ENCODE measurements at places on chromosomes 6 and 20.

- DNase-seq, result no peak
Measured at GRCh38 chr6:47252633-47253032, 57.1 kb downstream of the TNFRSF21 start.

DNA sequence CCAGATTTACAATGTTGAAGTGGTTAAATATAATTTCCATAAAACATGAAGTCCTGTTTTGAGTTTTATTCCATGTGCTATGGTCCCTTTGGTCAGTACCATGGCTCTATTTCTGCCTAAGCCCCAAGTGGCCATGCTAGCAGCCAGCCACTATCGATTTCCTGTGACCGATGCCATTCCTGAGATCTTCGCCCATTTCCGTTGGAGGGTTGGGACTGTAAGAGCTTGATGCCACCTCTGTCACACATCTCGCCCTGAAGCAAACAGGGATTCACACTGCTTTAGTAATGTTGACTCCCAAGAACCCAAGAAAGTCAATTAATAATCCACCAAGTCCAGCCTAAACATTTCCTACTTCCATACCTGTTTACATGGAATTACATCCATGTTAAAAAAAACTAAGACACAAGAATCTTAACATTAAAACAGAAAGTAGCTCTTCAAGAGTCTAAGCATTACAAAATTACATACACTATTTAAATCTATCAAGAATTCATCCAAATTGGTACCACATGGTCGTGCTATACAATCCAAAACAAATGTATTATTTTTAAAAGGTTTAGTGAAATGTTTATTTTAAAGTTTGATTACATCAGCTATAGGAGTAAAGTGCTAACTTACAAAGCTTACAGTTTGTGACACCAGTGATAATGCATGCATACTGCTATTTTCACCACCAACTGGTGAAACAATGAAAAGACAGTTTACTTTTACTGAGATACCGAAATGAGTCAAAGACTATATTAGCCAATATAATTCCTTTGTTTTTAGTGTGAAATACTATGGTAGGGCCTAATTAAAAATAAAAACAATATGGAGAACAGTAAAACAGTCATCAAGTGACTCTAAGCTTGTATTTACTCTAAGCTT lies 2.5 kb downstream of the RBM39 start:
- DNase-seq, result peak; percentile 61

GRCh38 chr6:100803264-100804045 lies 77.7 kb downstream of the ASCC3 start:
- DNase-seq, result peak; percentile 4

DNA sequence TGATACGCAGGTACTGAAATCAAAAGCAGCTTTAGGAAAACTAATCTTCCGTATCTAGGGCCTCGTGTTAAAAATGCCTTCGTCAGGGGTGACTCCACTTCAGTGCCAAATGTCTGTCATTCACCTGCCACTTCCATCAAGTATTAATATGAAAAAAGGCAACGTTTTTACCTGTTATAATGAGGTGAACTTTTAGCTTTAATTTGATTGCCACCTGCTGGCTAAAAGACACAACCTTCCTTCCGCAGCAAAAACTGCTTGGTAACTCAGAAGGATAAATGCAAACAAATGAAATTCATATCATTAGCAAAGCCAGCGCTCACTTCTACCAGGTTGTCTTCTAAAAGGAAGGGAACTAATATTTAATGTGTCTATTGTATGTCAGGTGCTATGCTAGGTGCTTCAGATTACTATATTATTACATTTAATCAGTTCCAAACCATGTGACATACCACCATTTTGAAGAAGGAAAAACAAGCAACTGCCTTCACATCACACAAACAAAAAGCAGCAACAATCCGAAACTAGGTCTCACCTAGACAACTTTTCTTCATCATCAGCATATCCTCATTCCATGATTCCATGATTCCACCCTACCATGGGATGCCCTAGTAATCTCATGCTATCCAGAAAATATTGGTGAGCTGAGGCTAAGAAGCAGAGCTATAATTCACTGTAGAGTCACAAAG lies 20.6 kb upstream of the ARHGAP18 start:
- DNase-seq, result peak; percentile 24

GRCh38 chr20:17403461-17403860 lies 127.7 kb downstream of the BFSP1 start:
- DNase-seq, result no peak

DNA sequence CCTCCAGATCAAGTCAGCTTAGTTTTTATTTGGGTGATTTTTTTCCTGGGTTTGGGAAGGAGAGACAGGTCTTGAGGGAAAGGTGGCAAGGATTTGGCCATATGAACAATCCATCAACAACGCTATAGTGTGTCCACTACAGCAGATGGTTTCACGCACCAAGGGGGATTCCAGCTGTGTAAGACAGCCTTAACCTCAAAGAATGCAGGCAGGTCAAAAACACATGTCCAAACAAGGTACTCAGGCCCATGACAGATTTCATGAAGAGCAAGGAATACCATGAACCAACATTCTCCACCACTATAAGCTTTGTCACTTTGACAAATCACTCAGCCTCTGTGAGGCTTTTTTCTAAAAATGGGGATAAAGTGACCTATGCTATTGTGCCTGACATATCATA lies 2.0 kb downstream of the AIF1 start:
- no peak for DNase-seq

- no peak for DNase-seq
Measured at GRCh38 chr6:108676555-108676954, 115.8 kb downstream of the FOXO3 start.

DNA sequence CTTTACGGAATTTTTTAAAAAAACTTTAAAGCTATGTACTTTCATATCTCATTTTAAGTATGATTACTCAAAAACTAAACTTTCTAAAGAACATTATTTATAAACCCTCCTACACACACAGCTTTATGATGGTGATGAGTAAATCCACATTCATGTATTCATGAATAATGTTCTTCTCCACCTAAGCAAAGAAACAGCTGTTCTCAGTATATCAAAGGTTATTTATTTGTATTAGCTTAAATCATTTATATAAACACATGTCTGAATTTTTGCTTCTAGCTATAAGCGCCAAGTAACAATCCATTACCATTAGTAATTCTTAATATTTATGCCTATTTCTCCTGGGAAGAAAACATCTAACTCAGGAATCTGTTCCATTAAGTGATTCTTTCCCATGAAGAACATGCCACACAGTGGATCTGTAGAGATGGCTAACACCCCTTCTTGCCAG lies 63.3 kb downstream of the SMLR1 start:
- DNase-seq, result no peak

DNA sequence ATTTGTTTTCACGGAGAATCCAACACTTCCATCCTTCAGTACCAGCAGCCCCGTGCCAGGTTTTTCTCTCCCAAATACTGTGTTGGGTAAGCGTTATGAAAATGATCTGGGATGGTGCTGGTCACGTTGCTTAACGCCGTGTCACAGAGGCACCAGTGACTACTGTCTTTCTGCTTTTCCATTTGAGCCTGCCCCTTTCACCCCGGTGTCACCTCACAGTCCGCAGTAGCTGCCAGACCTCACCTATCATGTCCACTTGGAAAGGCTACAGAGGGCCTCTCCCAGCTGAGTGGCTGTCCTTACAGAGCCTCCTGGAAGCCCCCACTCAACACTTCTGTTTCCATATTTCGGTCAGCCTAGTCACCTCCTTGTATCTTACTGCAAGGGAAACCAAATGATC lies 176.5 kb upstream of the ARID1B start:
- no peak for DNase-seq

- DNase-seq, result peak; percentile 76
Measured at GRCh38 chr6:122530440-122531046, 58.9 kb upstream of the SERINC1 start.

- DNase-seq, result no peak
Measured at GRCh38 chr20:52975029-52975732, 3.0 kb downstream of the TSHZ2 start.

DNA sequence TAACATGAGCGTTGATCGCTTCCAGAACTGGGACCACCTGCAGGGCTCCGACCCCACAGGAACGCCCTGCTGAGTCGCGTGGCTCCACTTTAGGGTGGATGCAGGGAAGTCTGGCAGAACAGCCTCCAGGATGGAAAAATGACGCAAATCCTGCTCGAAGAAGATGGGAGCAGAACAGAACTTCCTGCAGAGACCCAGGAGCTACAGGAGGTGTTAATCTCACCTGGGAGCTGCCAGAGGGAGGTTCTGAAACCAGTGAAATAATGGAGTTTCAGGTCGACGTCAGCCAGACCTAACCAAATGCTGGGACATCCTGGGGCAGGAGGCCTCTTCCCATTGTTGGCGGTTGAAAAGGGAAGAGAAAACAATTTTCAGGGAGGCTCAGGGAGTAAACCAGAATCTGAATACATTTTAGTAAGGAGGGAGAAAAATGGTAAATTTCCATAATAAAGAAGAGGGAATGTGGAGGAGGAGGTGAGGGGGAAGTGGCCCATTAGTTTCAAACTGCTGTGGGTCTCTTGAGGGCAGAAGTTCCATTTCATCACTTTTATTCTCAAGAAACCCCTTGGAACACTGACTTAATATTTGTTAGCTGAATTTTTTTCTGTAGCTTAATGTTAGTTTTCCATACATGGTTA lies 558.4 kb upstream of the CDH4 start:
- no peak for DNase-seq

DNA sequence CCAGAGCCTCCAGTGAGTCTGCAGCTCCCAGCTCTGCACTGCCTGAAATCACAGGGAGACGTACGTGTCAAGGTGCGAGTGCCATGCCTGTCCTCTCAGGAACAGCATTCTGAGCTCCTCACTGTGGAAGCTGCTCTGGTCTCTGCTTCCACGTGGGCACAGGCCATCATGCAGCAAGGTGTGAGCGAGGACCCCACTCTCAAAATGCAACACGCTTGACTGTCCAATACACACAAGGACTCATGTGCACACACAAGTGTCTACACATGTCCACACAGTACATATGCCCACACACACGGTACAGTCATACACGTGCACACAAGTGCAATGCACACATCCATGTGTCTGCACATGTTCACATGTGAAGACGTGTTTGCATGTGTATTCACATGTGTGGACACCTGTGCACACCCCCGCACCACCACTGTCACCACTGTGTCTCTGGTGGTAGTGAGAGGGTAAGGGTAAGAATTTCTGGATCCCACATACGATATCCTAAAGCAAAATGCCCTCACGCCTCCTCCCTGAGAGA lies 260.5 kb downstream of the DLL1 start:
- no peak for DNase-seq

- DNase-seq, result no peak
Measured at GRCh38 chr20:4084096-4084495, 68.7 kb upstream of the RNF24 start.

DNA sequence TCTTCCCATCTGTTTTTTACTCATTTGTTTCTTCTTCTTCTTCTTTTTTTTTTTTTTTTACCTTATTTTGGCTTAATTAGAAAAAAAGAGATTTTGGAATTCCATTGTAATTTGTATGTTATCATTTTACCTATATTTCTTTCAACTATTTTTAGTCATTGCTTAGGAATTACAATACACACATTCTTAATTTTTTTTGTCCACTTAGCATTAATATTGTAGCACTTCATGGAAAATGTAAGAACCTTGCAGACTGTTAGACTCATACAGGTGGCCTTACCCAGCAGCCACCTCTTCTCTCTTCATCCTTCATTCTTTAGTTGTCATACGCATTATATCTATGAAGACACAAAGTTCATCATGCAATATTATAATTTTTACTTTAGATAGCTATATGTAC lies 5.8 kb upstream of the SLC18B1 start:
- DNase-seq, result no peak

DNA sequence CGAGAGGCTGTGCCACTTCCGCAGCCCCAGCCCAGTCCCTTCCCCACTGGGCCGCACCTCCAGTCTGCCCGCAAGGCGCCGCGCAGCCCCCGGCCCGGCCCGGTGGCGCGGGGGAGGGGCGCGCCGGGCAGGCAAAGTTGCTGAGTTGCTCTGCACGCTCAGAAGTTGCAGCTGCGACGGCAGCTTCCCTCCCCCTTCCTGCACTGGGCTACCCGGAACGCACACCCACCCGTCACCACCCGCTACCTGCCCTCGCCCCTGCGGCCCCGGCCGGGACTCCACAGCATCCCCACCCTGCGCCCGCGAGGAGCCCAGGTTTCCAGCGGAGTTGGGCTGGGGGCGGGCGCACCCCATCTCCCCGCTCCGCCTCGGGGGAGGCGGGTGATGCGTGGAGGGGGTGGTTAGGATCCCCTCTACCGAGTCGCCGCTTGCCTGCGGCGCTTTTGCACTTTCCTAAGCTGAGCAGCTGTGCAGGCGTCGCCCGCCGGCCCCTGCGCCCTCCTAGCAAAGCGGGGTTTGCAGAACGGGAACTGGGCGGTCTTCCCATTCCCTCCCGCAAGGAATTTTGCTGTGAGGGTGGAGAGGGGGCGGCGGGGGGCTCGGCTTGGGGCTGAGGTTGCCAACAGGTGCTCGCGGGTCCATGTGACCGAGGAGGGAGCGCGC lies 55.9 kb upstream of the RREB1 start:
- DNase-seq, result peak; percentile 63

- no peak for DNase-seq
Measured at GRCh38 chr6:37540390-37540789, 40.7 kb upstream of the CCDC167 start.

DNA sequence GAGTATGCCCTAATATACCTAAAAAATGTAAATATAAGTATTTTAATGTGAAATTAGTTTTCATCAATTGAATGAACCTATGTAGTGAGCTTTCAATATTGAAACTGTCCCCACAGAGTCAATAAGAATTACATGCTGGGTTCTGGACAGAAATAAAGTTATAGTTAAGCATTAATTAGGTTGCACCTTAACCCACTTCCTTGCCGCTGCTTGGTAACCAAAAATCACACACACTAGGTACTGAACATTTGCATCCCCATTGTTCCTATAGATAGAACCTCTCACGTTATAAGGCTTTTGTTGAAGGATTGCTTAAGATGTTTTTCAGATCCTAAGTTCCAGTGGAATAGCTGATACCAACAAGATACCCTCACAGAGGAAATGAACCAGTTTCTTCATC lies 237.1 kb upstream of the OPRM1 start:
- no peak for DNase-seq

DNA sequence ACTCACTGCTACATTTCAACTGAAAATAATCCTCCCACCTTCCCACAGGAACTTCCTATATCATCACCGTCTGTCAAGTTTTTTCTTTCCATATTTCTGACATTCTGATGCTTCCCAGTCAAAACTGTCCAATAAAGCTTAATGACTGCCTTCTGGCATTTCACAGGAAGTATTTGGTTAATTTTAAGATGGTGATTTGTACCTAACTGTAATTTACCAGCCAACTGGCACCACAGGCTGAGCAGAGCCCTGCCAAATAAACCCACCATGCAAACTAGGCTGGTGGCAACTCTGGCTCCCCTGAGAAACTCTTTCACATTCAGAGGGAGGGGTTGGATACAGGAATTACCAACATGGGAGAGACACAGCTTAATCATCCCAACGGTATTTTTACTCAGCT lies 50.0 kb downstream of the KLHL32 start:
- DNase-seq, result no peak

GRCh38 chr6:168826726-168827585 lies 386.0 kb downstream of the SMOC2 start:
- no peak for DNase-seq

DNA sequence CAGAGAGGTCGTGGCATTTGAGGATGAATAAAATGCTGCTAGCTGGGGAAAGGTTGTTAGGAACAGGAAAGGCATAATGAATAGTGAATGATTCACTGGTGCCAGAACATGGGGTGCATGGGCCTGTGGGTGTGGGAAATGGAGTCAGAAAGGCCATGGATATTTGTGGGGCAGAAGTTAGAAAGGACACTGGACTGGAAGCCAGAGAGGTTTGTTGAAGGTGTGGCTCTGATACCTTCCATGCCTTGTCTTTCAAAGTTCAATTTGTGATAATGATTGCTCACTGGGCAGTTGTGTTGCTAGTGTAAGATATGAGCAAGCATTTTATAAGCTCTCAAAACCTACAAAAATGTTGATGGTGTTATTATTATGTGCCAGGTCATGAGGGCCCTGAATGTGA lies 32.7 kb downstream of the LRRC1 start:
- no peak for DNase-seq

All from Kasumi-1 (cell line).